T47D (cell line): ENCODE measurements at places on chromosomes 1 and 21.
A peak's percentile ranks its signal among the peaks of the same experiment; 100 is the strongest.

DNA sequence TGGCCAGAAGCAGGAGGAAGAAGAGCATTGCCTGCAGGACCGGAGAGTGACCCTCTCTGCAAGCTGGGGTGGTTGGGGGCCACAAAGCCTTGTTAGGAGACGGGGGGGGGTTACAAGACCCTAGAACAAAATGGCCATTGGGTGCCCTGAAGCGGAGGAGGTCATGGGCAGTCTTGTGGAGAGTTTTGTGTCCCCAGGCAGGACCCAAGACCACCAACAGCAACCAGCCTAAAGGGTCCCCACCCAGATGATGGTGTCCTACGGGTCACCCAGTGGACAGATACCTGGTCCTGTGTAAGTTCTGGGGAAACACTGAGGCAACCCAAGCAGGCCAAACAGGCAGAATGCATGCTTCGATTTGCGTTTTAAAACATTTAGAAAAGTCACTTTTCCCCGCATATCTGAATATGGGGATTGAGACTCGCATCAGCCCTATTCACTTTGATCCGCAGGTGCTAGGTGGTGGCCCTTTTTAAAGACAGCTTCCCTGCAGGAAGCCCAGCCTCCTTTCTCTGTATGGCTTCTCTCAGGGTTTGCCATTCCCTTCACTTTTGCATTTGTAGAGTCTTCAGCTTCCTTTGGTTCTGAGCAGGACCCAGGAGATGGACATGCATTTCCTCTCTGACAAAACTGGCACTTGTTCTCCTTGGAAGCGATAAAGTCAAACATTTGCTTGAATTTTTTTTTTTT, 21.1 kb downstream of the GNG4 start:
- DNase-seq: no peak

DNA sequence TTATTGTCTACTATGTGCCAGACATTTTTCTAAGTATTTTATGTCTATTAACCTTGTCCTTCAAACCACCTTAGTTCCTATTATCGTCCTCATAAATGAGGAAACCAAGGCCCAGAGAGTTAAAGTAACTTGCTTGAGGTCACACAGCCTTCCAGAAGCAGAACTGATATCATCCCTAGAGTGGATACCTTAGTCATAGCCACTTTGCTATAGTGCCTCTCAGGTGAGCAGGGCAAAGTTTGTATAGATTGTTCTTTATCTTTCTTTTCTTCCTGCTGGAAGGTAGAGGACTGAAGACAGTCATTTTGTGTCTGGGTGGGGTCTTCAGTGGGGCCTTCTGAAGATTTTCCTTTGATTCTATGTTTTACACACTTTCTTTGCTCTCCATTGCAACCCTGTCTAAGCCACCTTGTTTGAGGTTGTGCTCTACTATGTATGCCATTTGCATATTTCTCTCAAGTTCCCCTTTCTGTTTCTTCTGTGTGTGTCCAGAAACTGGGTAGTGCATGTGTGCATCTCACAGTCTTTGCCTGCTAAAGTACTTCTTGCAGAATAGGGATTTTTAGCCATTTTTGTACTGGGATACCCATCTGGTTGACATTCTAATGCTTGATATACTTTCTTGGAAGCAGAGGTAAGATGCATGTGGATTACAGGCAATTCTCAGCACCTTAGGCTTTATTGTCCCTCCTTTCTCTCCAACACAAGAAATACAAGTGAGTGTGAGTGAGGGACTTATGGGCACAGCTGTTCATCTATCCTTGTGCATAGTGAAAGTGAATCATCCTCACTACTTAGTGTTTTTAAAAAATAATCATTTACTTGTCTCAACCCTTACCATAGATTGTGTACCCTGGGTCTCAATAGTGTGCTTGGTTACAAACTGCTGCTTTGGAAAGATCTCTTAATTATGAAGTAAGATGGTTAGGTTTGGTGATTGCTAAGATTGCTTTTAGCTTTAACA, 207.6 kb upstream of the HMCN1 start:
- no peak for DNase-seq

- DNase-seq: no peak
These were observed 18.2 kb downstream of the CD34 start for GRCh38 chr1:207892764-207893163.

DNA sequence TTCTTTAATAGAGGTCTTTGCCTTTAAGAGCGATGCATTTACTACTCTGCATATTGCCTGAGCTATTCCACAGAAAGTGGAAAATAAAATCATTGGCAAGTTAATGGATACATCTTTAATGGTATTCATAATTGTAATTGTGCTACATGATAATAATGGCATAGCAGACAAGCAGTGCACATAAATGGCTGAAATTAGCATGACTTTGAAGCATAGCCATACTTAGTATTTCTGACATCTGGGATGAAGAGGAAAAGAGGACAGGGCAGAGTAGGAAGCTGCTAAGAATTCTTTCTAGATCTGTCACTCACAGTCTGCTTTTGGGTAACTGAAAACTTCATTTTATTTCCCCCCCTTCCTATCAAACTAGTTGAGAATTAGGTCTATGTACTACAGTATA, 195.0 kb upstream of the NRIP1 start:
- DNase-seq: no peak

DNA sequence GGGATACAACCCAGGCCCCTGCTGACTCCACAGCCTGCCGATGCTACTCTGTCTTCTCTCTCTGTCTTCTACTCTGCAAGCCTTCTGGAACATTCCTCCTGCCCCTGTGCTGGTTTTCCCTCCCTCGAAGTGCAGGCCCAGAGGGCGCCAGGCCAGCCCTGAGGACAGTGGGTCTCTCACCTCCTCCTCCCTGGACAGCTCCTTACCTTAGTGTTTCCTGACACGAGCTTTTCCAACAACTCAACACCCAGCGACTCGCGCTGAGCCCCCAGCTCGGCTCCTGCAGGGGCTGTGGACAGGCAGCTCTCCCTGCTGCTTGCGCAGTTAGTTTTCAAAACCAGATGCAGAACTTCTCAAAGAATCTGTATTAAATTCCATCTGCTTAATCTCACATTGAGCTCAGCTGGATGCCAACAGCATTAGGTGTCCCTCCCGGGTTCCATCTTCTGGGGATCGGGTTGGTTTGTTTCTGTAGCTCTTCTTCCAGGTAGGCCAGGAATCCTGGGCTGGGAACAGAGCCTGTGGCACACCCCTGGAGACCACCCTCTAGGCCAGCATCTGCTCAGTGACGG, 54.2 kb downstream of the PTPRU start:
- DNase-seq: no peak

DNA sequence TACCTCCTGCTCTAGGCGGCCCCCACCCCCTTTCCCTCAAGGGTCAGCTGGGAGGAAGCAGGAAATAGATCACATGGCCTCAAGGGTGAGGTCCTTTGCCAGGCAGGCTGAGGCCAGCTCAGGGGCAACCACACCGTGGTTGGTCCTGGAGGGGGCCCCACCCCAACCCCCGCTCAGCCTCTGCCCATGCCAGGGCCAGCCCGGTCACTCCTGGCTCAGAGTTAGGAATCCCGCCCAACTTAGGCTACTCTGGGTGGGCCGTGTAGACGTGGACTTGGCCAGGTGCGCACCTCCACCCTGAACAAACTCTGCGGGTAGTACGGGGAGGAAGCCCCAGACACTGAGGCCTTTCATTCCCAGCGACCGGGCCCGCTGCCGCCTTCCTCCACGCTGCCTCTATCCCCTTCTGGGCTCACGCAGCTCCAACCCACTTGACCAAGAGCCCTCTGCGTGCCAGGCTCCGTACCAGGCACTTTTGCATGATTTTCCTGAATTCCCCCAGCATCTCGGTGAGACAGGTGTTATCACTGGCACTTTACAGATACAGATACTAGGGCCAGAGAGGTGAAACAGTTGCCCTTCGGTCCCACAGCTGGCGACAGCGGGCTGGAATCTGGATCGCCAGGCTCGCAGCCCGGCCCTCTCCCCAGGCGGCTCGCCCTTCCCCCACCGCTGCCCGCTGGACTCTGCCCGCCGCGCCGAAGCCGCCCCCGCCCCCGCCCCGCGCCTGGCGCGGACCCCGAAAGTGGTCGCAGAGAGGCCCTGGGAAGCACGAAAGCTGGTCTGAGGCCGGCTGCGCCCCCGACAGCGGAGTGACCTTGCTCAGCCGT, 769 bp downstream of the GALE start:
- peak; percentile 31 for DNase-seq

GRCh38 chr1:101435831-101436511, 199.2 kb downstream of the S1PR1 start:
- no peak for DNase-seq

- DNase-seq: no peak
These were observed 11.3 kb upstream of the PDZK1IP1 start for GRCh38 chr1:47201179-47201578.

DNA sequence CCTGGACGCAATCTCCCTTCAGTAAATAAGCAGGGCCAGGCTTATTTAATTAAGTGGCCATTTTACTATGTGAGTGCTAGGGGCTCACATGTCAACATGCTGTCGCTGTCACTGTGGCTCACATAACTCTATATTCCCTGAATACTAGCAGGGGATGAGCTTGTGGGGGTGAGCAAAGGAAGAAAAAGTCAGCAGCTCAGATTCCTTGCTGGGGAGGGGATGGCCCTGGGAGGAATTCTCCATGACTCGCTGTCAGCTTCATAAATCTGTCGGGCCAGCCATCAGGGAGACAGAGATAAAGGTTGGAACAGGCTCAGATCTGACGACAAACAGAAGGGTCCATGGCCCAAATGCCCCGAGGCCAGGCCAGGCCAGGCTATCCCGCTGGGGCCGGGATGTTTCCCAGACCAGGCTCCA, 26.0 kb upstream of the PLEKHG5 start:
- DNase-seq: no peak

- DNase-seq: no peak
These were observed 248.7 kb upstream of the CXADR start for GRCh38 chr21:17264182-17264581.

GRCh38 chr1:179128520-179128919, 46.6 kb downstream of the TOR3A start:
- DNase-seq: peak; percentile 31

DNA sequence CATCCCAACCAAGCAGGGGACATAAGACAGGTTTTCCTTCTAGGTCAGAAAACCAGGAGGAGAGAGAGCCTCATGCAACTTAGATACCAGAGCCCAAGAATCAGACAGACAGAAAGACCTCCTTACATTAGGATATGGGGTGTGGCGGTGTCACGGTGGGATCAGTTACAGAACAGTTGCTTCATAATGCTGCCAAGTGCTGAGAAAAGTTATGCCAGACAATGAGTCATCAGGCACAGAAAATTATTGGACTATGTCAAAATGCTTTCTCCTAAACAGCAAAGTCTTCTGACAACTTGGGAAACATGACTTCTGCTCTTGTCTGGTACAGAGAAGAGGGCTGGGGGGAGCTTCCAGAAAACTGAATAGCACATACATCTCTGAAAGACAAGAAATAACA, 1120.2 kb upstream of the TMPRSS15 start:
- no peak for DNase-seq

DNA sequence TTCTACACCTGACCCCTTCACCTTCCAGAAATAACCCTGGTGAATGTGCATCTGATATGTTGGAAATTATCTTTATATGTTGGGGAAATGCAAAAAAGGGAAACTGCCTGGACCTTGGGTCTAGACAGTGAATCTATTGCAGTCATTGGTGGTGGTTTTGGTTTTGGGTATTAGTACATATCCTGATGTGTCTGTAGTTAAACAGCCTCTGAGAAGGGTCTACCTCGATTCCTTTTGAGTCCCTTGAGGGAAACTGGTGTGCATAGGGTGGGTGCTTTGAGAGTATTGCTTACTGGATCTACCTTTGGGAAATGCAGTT, 127.3 kb upstream of the KIAA0040 start:
- DNase-seq: no peak

- no peak for DNase-seq
These were observed 534 bp downstream of the KCNH1 start for GRCh38 chr1:211133393-211133835.

DNA sequence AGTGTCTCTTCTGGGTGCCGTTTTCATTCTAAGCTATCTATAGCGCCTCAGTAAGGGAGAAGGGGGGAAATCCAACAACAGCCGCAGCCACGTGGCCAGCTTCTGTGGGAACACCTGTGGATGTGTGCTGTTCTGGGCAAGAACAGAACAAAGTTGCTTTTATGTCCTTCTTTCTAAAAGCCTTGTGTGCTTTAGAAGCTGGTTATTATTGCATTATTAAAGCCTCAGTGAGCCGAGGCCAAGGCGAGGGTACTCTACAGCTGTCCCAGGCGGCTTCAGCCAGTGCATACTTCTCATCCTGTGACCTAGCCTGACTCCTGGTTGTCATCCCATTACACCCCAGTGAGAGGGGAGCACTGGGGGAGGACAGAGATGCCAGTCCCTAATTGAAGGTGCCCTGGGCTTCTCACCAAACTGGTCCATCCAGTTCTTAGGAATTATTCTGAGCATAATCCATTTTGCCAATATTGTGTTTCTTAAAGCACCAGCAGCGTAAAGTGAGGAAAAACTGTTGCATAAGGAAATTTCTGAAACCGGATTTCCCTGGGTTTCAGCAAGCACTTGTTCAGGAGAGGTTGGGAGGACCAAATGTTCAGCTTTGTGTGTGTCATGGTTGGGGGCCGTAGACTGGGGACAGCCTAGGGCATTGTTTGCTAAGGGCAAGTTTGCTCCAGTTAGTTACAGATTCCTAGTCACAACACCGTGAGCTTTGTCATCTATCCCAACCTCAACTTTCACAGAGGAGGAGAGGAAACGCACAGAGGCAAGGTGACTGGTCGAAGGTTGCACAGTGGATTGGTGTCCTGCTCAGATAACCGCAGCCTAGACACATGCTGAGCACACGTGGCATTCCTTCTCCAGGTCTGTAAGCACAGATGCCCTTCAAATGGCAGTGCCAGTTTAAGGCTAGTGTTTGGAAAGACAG, 61.0 kb upstream of the ATP1A1 start:
- peak; percentile 34 for DNase-seq

DNA sequence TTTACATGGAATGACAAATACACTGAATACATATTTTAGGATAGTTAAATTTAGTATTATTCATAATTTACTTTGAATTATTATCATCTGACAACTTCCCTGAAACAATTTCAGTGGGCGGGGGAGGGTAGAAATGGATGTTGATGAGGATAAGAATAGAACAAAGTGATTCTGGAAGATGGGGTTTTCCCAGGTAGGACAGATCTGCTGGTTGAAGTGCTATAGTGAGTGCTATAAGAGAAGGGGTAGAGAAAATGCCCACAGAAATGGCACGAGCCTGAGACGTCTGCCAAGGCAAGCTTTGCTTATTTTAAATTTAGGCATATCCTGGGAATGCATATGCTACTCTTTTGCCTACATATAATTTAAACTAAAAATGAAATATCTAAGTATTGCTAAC, 3.2 kb downstream of the CFH start:
- no peak for DNase-seq

GRCh38 chr21:24895885-24896734, 711.2 kb downstream of the MRPL39 start:
- peak; percentile 56 for DNase-seq

DNA sequence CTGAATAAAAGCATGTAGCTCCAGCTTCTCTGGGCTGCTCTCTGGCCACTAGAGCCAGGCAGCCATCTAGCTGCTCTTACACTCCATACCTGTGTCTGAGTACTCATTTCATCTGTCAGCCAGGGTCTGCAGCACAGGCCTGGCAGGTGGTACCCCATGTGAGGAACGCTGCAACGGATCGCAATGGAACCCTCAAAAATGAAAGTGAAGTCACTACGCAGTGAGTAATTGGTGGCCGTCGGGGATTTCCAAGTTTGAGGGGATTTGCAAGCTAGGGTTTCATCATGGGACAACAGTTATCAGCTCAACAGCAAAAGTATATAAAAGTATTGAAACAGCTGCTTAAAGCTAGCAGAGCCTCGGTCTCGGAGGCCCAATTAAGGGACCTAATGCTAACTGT, 186.7 kb downstream of the HFM1 start:
- DNase-seq: no peak
